ENCODE measurements at places on chromosomes 12 and 14.

DNA sequence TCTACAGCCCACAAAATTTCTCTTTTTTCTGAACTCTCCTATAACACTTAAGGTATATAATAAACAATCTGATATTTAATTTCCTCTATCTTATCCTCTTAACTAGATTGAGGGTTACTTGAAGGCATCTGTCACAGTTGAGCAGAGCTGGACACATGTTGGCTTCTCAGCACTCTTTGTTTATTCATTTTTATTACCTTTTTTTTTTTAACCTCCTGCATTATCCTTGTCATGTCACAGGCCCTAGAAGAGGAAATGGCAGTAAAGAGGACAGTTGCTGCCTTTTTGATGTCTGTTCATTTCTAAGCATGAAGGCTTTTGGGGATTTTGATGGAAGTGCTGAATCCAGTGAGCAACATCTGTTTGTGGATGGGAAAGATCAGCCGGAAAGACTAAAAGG is 32.5 kb upstream of the EVL start:
- no peak for DNase-seq

DNA sequence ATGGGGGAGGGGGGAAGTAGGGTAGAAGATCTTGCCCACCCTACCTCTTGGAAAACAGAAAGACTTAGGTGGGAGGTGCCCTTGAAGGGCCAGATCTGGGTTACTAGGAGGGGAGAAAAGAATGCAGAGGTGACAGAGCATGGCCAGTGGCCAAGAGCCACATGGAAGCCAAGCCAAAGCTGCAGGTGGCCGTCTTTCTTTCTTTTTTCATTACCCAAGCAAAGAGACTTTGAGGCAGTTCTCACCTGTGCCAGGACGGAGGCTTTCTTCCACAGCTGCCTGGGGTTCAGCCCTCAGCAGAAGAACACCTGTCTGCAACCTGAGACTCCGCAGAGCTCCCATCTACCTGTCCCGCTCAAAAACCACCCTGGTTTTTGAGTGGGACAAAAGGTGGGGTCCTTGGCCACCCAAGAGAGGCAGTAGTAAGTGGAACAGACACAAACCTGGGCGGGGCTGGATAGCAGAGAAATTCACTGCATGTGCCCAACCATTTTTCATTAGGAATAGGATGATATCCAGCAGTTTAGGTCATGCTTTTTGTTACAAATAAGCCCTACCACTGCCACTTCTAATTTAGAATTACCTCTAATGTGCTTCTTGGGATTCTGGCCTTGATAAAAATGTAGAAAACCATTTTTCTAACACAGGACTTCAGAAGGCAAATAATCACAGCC is 116.5 kb downstream of the DYRK2 start:
- no peak for DNase-seq

DNA sequence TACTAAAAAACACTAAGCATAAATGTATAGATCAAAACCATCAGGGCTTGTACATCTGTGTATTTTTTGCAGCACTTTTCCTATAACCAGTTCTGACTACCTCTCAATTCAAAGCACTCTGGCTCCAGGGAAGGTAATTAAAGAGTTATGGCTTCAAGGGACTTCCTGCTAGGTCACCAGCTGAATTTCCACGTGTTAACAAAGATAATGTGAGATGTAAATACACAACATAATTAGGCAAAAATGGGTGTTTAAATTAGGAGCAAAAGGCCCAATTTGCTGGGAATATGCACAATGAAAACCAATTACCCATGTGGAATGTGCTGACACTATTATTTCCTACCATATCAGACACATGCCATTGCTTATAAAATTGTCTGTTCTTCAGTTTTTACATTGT is 513.4 kb upstream of the FLRT2 start:
- no peak for DNase-seq

DNA sequence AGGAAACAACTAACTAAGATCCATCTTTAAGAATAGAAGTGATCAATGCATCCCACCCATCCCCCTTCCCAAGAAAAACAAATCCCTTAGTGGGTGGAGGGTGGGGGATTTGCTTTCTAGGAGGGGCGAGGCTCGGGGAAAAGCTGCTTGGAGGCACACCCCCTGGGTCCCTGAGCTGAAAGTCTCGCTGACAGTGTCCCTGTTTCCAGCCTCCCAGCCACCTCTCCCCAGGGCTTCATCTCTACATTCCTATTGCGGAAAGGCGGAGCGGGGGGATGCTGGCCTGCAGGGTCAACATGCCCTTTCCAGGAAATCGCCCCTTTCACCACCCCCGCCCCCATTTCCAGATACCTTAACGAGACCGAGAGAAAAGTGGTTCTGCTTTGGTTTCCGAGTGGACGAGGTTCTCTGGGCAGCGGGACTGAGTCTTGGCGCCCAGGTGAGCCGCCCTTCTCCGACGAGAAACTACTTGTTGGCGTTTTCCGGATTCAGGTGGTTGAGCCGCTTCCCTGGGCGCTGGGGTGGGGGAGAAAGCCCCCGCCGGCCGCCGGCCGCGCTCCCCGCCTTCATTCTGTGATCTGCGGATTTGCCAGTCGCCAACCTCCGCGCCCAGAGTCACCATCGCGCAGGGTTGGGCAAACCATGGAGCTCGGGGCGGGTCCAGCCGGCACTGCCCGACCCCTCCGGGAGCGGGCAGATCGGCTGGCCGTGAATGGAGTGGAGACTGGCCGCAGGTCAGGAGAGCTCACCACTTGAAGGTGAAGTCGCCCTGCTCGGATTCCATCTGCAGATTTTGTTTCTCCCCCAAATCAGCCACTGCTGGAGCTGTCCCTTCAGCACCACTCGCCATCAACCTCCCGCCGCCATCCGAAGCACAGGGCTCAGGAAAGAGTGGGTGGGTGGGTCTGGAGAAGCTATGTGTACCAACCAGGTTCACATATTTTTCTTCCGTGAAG is 505 bp downstream of the KCNC2 start:
- peak; percentile 3 for DNase-seq

- no peak for DNase-seq
These were observed 103.9 kb downstream of the FSCB start for GRCh38 chr14:44403193-44403592.

DNA sequence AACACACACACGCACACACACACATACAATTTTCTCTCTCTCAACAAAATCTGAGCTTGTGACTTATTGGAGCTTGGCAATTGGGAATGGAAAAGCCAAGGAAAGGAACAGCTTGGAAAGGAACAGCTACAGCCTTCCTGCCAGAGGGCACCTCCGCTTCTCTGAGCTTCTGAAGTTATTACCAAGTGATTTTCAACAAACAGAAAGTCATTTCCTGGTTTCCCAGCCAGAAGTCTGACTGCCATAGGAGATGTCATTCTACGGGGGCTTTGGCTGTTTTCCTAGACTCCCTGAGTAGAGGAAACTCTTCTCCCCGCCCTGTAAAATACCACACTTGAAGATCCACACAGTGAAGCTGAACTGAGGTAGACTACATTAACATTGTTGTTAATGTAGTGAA is 198.3 kb downstream of the CFAP54 start:
- no peak for DNase-seq

DNA sequence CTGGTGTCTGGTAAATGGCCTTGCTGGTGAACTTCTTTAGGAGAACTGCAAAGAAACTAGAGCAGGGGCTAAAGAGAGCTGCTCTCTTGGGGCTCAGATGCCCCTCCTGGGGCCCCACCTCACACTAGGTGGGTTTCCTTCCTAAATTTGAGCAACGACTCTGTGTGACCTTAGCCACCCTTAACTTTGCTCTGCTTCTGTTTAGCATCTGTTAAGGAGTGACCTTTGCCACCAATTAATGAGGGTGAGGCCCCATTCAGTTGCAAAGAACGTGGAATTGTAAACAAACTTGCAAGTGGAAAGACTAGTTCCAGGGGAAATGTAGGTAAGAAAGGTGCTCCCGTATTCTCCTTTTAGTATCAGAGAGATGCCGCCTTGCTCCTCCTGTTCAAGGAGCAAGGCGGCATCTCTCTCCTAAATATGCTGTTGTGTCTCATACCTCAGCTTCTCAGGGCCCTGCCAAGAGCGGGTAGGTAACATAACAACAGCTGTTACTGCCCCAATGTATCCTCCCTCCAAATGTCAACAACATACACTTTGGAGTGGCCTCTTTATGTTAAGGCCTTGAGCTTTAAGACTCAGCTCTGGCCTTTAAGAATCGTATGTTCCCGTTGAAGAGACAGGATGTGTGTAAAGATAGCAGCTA is 77.6 kb upstream of the FUT8 start:
- DNase-seq = no peak

DNA sequence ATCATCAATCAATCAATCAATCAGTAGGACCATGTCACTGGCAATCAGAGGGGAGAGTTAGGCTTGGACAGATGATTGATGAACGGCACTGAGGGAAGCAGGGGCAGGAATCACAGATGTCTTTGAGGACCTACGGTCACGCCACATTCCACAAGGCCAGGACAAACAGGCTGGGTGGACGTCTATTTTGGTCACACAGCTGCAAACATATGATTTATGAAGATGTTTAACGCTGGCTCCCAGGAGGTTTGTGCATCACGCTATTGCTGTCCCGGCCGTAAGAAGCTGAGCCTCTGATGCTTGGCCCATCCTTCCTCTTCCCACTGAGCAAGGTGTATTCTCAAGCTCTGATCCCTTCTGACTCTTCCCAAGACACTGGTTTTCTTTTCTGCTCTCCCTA is 160.8 kb downstream of the FOXN3 start:
- DNase-seq = no peak

DNA sequence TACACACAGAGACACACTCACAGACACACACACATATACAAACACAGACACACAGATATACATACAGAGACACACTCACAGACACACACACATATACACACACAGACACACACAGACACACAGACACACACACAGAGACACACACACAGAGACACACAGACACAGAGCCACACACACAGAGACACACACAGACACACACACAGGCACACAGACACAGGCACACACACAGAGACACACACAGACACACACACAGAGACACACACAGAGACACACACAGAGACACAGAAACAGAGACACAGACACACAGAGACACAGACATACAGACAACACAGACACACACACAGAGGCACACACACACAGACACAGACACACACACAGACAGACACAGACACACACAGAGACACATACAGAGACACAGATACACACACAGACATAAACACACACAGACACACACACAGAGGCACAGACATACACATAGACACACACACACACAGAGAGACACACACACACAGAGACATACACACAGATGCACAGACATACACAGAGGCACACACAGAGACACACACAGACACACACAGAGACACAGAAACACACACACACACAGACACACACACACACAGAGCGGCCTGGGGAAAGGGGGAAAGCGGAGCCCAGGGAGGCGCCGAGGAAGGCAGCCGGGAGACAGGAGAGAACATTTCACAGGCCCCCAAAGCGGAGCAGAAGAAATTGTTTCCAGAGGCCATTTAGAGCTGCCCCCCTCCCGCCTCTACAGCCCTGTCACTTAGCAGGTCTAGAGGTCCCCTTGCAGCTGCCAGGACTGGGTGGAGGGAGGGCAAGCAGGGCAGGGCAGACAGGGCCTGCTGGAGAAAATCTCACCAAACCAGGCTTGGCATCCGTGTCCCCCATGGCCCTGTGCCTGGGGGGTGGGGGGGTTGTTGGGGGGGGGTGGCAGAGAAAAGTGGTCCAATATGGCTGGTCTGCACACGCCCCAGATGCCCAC is 38.9 kb downstream of the SERPINA3 start:
- DNase-seq = no peak

GRCh38 chr12:96635844-96636243 is 146.5 kb downstream of the CFAP54 start:
- DNase-seq = no peak

DNA sequence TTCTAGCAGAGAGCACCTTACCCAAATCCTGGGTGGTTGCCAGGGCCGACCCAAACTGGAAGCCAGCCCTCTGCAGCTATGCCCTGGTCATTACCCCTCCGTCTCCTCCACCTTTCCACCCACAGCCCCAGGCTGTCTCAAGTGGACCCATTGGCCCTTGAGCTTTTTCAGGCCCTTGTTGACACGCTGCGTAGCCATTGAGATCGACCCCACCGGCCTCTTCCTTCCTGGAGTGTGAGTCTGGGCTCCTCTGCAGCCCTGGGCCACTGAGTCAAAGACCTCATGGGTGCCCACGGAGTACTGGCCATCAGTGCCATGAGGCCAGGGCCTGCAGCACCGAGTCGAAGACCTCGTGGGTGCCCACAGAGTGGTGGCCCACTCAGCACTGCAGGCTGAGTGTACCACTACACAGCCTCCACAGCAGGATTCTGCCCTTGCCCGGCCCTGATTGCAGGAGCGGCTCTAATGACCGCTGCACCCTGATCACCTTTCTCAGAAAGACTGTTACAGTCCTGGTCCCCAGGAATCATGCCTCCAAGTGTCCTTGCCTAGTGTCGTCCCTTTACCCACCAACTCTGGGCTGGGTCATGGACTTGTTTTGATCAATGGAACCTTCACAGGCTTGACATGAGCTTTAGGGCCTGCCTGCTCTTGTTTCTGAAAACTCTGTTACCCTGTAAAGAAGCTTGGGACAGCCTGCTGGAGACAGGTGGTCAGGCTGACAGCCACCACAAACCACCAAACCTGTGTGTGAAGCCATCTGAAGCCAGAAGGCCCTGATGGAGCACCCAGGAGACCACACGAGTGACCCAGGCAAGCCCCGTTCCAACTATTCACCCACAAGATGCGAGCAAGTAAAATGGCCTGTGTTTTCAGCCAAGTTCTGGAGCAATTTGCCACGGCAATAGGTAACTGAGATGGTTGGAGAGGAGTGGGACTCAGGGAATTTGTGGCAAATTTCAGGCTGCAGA is 39.6 kb upstream of the TRAF3 start:
- no peak for DNase-seq

DNA sequence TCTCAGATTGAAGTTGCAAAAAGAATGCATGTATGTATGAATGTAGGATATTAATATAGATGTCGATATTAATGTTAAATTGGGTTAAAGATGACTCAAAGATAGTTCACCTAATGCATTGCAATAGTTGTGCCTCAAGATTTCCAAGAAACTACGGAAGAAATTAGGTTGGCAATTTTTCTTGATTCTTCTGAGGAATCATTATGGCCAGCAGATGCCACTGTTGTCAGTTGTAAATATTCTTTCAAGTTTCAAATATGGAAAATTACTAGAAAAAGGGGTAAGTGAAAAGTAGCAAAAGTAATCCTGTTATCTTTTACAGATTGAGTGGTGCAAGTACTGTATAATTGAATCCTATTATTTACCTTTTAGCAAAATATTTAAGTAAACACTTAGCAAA is 202.1 kb downstream of the ADAMTS20 start:
- DNase-seq = peak; percentile 4

DNA sequence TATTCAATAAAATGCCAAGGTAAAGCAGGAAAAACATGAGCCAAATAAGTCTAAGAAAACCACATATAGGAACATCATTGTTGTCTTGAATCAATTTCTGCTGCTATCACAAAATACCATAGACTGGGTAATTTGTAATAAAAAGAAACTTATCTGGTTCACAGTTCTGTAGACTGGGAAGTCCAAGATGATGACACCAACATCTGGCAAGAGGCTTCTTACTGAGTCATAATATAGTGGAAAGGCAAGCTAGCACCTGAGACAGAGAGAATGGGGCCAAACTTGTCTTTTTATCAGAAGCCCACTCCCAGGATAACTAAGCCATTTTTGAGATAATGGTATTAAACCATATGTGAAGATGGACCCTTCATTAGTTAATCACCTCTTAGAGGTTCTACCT is 975.9 kb downstream of the FLRT2 start:
- no peak for DNase-seq

- no peak for DNase-seq
These were observed 200.9 kb downstream of the TMEM132C start for GRCh38 chr12:128467882-128468281.

GRCh38 chr14:96252999-96253539 is 2.9 kb upstream of the BDKRB1 start:
- peak; percentile 89 for DNase-seq
